Common myeloid progenitor, CD34-positive (primary cell): ENCODE measurements at places on chromosomes 13 and 19.
A peak's percentile ranks its signal among the peaks of the same experiment; 100 is the strongest.

DNA sequence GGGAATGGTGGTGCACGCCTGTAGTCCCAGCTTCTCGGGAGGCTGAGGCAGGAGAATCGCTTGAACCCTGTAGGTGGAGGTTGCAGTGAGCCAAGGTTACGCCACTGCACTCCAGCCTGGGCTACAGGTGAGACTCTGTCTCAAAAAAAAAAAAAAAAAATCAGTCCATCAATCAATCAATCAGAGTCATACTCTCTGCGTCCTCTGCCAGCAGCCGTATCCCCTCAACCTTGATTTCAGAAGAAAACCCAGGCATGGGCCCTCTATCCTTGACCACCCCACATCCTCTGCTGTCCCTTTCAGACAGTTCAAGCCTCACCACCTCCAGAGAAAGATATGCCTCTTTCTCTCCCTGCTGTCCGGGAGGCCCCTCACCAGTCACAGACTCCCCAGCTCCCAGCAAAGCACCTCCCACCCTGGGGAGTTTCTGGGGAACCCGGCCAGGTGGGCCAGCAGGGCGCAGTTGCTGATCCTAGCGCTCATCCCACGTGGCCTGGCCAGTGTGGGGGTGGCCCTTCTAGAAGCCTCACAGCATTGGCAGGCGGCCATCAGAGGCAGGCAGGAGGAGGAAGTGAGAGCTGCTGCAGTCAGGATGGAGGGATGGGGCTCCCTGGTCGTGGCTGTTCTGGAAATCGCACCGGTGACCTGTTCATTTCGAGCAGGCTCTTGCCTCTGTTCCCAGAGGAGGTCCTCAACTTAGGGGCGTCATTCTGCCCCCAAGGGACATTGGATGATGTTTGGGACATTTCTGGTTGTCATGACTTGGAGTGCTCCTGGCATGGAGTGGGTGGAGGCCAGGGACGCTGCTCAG lies 10.2 kb upstream of the JSRP1 start:
- DNase-seq, result peak; percentile 81

- no peak for DNase-seq
Observed at GRCh38 chr13:109712124-109712722, 74.2 kb downstream of the IRS2 start.

DNA sequence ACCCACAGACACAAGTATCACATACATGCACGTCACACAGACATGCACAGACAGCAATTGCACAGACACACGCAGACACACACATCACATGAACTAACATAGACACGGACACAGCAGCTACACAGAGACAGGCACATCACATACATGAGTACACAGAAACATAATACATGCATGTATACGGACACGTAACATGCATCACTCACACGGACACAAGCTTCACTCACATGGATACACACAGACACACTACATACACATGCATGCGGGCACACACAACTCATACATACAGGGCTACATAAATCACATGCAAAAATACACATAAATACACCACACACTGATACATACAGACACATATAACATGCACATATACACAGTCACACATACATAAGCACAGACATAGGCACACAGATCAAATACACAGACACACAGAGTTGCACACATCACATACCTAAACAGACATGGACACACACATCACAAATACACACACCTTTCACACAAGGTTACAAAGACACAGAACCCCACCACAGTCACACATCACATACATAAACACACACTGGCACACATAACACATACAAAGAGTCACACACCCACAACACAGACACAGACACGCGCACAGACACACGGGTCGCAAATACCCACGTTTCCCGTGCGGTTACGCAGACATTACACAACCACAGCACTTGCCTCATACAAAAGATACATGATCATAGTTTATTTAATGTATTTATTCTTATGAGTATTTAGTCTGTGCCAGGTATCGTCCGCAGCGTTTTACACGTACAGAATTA lies 1.1 kb upstream of the LMTK3 start:
- DNase-seq, result no peak

GRCh38 chr19:48629599-48630295 lies 7.4 kb downstream of the DBP start:
- DNase-seq, result no peak

GRCh38 chr19:50932690-50933083 lies 20.2 kb downstream of the KLK5 start:
- DNase-seq, result no peak

DNA sequence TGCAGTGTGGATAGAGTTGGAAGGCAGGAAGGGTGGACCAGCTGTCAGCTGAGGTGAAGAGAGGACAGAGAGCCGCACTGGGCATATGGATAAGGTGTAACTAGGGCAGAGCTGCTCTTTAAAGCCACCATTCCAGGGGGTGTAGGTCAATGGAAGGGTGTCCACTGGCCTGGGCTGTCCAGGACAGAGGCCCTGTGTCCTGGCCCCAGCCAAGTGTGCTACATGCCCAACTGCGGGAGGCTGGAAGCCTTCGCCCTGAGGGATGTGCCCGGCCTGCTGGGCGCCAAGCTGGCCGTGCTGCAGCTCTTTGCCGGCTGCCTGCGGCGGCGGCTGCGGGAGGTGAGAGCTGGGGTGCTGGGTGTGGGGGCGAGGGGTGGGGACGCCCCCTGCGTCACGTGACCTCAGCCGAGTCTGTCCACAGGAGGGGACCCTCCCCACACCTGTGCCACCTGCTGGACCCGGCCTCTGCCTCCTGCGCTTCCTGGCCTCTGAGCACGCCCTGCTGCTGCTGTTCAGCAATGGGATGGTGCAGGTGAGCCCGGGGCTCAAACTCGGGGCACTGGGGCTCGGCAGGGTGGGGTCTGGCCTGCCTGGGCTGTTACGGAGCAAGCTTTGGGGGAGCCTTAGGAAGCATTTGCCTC lies 9.8 kb downstream of the PLK5 start:
- DNase-seq, result no peak

DNA sequence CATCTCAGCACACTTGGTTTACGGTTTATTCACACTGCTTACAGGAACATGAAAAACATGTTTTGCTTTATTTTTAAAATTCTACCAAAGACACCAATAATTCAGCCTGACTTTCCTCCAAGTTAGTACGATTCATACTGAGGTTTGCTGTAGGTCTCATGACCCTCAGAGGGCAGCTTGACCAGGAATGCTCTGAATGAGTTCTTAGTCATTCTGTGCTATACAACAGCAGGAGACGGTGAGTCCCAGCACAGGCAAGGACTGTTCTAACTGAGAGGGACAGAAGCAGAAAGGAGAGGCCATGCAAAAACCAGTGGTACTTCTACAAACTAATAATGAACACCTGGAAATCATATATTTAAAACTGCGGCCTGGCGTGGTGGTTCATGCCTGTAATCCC lies 6.4 kb downstream of the GRTP1 start:
- DNase-seq, result no peak

DNA sequence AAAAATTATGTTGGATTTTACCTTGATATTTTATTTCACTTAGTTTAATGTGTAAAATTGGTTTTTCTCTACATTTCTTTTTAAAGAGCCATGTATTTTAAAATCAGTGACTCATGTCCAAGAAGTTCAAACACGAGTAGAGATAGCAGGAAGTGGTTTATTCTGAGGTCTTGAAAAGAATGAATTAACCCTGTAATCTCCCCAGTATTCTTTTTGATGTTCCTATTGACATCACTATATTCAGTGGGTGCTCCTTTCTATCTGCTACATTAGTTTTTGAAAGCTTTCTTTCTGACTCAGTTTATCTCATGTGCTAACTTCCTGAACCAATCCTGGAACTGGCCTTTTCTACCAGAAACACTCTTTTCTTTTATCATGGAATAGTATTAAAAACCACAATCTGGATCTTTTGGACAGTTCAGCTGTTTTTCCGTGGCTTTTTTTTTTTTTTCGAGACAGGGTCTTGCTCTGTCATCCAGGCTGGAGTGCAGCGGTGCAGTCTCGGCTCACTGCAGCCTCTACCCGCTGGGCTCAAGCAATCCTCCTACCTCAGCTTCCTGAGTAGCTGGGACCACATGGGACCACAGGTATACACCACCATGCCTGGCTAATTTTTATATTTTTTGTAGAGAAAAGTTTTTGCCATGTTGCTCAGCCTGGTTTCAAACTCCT lies 114.9 kb downstream of the PCCA start:
- no peak for DNase-seq

DNA sequence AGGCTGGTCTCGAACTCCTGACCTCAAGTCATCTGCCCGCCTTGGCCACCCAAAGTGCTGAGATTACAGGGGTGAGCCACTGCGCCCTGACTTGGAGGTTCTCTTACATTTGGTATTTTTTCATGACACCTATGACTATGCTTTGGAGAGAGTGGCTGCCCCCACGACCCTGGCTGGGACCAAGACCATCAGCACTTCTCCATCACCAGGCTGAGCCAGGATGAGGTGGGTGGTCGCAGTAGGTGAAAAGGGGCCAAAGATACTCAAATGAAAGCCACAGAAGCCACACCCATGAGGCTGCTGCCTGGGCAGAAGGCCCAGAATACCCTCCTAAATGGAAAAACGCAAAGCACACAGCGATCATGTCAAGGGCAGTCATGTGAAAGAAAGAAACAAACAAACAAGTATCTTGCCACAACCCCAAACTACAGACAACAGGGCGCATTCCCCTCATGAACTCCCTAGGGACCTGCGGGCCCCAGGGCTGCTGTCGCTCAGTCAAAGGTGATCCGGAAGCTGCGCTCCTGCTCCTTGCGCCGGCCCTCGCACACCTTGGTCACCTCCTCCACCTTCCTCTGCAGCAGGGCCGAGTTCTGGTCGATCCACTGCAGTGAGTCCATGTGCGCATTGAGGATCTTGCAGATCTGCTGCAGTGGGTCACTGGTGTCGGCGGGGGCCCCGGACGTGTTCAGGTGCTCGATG lies 11.2 kb upstream of the IL4I1 start:
- no peak for DNase-seq

DNA sequence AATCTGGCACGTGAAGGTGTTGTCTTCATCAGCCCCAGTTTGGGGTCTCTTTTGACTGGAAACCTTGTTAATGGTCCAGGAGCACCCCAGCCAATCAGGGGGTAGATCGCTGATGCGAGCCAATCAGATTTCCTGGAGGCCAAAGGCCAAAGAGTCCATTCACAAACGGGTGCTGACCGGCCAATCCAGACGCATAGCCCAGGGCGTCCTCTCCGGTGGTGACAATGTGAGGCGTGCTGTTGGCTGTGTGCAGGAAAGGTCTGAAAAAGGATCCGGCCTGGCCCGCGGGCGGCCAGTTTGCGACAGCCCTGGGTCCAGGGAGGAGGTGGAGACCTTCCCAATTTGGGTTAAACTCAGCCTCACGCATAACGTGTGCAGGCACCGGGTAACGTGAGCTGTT lies 3.1 kb downstream of the MAST3 start:
- no peak for DNase-seq

GRCh38 chr13:60230593-60230992 lies 66.9 kb upstream of the DIAPH3 start:
- DNase-seq, result no peak

DNA sequence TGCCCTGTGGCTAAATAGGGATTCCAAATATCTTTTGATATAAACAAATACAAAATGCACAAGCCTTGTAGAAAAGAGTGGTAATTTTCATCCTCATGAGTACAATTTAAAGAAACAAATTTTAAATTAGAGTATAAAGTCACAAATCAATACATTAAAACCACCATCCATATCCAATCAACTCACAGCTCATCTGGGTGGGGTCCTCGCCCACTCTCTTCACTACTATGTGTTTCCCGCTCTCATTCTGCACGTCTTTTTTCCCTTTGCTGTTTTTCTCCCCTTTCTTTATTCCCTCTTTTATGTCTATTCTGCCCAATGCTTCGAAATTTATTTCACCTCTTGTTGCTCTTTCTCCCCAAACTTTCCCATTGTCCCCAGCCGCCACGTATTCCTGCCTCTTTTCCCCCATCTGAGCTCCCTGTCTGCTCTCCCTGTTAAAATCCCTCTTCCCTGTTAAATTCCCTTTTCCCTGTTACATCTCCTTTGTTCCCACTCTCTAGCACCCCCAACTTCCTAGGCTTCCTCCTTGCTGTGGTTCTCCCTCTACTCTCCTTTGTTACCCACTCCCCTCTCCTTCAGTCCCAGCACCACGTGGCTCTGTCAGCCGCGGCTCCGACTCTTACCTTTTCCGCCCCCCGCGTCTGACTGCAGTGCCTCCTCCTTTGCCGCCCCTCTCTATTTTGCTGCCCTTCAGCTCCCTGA lies 1.3 kb downstream of the ZNF616 start:
- peak; percentile 52 for DNase-seq

- no peak for DNase-seq
Observed at GRCh38 chr13:96946709-96947311, 47.5 kb downstream of the OXGR1 start.

GRCh38 chr13:111555903-111556302 lies 235.5 kb downstream of the TEX29 start:
- no peak for DNase-seq

- DNase-seq, result peak; percentile 9
Observed at GRCh38 chr19:50432221-50433028, at the start of gene MYBPC2. TSS of gene MYBPC2 (plus strand) at chr19:50432892. CDS start at chr19:50432954, 62 bp downstream.

GRCh38 chr19:45340232-45340898 lies at the start of gene KLC3:
TSS of gene KLC3 (plus strand) at chr19:45340750. CDS start at chr19:45345542, 4,792 bp downstream.
- DNase-seq, result peak; percentile 14

DNA sequence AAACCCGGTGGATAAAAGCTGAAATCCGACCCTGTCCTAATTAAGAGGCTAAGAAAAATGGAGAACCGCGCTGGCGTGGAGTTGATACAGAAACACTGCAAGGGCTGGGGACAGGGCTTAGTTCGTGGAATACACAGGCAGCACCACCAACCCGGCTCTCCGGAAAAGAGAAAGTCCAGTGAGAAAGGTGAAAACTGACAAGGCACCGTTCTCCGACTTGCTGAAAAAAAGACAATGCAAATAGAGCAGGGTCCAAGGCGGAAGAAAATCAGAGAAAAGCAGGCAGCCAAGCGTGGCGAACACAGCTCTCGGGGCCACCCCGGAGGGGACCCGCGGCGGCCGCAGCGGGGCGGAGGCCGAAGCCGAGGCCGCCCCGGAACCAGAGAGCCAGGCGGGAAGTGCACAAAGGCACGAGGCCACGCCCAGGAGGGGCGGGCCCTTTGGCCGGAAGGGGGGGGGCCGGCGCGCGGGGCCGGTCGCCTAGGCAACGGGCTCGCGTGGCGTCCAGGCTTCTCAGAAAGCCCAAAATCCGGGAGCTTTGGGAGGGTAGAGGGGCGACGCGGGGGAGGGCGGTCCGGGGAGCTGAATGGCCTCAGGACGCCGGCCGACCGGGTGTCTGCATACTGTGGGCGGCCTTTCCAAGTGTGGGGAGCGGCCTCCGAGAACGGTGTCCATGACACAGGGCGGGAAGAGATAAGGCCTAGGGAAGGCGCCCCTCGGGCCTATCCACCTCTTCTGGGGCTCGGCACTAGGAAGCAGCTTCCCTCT lies 1.2 kb upstream of the ING1 start:
- peak; percentile 88 for DNase-seq

GRCh38 chr19:47512183-47512947 lies 2.5 kb downstream of the NAPA start:
- no peak for DNase-seq

- no peak for DNase-seq
Observed at GRCh38 chr13:43815204-43815603, 28.4 kb upstream of the ENOX1 start.

GRCh38 chr13:85099245-85099644 lies 700.0 kb downstream of the SLITRK6 start:
- peak; percentile 7 for DNase-seq

- DNase-seq, result no peak
Observed at GRCh38 chr13:24038841-24039330, 121.6 kb upstream of the SPATA13 start.

- no peak for DNase-seq
Observed at GRCh38 chr19:55669418-55670279, 5.4 kb upstream of the EPN1 start.
